Bone marrow (tissue), 2 donors: ENCODE measurements at places on chromosomes 3 and 15.
A peak's percentile ranks its signal among the peaks of the same experiment; 100 is the strongest.

DNA sequence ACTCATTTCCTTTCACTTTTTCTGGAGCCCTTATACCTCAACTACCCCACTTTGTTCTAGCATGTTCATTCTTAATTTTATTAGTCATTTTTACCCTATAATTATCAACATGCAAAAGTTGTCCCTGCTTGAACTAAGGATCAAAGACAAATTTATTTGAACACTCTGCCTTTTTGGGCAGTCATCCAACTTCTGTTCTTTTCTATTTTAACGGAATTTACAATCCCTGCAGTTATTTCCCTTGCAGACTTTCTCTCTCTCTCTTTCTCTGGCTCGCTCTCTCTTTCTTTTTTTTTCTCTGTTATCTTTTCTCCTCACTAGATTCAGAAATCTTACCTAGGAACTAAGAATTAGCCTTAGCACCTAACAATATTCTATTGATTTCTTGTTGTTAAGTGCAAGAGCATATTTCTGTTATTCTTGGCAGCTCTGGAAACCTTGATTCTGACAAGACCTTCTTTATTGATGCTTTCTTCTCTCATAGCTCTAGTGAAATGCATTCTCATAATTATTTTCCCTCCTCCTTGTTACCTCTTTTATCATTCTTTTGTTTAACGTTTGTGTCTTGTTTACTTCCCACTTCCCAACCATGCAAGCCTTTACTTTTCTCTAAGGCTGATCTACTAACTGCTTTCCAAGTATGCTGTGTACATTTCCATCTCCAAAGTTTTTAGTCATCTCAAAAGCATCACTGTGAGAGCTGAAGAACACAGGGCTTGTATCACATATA, 951.6 kb downstream of the DIPK2A start:
- no peak for DNase-seq

DNA sequence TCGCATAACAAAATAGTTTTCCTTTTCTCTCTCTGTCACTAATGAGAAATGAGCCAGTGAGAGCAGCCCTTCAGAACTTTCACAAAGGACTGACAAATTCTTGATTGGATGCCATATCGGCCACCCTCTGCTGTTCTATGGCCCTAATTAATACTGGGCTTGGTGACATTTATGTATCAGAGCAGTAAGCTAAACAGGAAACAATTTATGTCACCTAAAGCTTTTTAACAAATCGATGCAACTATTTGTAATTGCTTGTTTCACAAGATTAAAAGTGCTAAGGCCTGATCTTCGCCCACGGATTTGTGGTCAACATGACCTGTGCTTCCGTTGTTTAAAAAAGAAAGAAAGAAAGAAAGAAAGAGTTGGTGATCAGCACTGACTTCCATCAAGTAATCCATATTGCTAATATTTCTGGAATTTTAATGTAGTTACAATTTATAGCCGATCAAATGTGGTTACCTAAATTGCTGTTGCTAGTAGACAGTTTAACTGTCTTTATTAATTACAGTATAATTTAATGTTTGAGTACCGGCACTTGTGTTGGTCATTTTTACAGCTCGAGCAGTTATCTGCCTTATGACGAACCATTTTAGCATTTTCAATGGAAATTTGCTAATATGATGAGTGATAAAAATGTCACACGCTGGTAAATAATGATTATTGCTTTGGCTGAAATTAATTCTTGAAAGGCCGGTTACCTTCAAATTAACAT, 631.3 kb downstream of the FOXP1 start:
- no peak for DNase-seq

DNA sequence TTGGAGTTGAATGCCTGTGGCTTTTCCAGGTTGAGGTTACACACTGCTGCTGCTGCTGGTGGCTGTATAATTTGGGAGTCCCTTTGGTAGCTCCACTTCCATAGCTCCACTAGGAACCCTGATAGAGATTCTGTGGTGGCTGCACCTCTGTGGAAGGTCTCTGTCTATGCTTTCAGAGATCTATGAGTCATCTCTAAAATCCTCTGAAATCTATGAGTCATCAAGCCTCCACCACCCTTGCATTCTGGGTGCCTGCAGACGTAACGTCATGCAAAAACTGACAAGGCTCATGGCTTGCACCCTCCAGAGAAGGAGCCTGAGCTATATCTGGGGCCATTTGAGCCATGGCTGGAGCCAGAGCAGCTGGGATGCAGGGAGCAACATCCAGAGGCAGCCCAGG, 1037.0 kb upstream of the CFAP20DC start:
- no peak for DNase-seq

DNA sequence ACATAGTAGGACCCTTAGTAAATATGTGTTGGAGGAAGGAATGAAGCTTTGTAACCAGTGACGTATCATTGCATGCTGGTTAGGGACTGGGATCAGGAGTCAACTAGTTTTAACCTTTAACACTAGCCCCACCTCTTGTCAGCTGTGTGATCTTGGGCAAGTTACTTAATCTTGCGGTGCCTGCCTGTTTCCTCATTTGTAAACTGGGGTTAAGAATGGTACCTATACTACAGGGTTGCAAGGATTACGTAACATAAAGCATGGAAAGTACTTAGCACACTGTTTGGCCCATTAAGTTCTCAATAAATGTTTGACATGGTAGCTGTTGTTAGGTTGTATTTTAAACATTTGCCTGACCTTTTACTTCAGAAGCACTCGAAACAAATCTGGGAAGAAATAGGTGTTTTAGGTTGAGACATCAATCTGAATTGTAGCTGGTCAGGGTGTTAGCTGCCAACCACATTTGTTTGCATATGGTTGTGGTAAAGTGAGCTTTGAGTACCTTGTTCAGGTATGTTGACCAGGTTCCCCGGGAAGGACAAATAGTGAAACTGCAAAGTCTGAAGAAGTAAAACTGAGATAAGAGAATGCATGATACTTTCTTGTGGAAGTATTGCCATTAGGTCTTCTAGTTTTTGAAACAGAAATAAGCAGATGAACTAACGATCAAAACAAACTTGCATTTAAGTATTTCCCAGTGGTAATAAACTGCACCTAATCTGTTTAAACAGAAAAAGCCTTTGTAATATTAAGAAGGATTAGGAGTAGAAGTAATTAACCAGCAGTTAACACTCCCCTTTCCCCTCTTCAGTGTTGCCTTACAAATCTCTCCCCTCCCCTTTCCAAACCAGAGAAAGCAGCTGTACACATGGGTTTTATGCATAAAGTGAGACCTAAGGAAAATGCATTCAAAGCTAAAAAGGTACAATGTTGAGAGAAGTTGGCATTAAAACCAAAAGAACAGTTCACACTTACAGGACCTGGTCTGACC, 25.8 kb upstream of the SCAANT1 start:
- no peak for DNase-seq

DNA sequence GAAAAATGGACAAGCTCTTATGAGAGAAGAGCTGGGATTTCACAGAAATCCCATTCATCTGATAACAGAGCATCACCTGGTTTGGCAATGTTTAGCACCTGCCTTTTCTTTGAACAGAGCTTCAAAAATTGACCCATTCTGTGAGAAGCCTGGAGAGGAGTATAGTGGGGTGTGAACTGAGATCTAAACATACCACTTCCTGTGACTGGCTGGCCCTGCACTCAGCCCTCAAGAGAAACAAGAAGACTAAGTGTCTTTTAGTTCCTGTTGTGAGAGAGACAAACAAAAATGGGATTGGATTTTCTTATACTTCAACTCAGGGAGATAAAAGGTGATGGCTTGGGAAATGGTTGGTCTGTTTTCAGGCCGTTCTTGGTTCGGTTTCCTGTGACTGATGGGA, 1060.2 kb downstream of the ROBO1 start:
- no peak for DNase-seq

GRCh38 chr3:159165961-159166360, 364.1 kb downstream of the MFSD1 start:
- DNase-seq, result no peak

DNA sequence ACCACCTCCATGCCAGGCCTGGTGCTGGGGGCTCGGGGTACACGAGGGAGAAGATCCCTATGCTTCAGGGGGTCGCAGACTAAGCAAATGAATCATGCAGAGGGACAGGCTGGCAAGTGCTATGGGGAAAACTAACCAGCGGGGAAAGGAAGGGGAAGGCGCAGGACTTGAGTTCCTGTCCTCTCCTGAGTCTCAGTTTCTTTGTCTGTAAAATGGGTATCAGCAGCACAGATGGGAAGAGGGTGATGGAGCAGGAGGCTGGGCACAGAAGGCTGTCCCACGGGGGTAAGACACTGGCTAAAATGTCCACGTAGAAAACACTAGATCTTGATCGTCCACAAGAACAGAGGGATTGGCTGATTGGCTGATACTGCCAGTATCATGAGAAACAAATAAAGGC, 39.8 kb downstream of the RGMA start:
- no peak for DNase-seq

- DNase-seq, result no peak
These were observed 31.1 kb upstream of the NUDT16 start for GRCh38 chr3:131350506-131350905.

DNA sequence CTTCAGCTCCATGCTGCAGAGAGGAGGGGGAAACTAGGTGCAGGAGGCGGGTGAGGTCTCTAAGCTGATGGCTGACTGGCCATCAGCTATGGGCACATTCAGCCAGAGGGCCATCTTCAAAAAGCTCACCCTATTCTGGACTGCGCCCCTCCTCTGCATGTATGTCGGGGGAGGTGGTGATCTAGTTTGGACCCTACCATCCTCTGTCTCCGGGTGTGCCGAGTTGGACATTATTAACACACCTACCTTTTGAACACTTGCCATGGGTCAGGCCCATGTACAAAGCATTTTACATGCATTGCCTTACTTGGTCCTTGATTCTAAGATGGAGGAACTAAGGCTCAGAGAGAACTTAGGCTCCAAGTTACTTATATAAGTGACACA, 1.4 kb downstream of the NISCH start:
- DNase-seq, result no peak

GRCh38 chr3:8482960-8483665, 18.5 kb upstream of the LMCD1 start:
- no peak for DNase-seq

GRCh38 chr3:126927846-126928245, 55.1 kb upstream of the PLXNA1 start:
- no peak for DNase-seq

DNA sequence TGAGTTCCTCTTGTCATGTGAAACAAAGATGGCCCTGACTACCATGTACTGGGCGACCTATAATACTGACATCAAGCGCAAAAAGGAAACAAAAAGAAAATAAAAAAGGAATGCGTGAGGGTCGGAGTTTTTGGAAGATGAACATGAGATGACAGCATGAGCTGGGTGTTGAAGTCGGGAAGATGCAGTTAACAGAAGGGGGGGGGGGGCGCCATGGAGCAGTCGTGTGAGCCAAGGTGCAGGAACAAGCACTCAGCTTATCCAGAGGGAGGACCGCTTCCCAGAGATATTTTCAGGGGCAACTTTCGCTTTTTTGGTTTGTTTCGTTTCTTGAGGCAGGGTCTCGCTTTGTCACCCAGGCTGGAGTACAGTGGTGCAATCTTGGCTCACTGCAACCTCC, 110.2 kb downstream of the RORA start:
- no peak for DNase-seq

DNA sequence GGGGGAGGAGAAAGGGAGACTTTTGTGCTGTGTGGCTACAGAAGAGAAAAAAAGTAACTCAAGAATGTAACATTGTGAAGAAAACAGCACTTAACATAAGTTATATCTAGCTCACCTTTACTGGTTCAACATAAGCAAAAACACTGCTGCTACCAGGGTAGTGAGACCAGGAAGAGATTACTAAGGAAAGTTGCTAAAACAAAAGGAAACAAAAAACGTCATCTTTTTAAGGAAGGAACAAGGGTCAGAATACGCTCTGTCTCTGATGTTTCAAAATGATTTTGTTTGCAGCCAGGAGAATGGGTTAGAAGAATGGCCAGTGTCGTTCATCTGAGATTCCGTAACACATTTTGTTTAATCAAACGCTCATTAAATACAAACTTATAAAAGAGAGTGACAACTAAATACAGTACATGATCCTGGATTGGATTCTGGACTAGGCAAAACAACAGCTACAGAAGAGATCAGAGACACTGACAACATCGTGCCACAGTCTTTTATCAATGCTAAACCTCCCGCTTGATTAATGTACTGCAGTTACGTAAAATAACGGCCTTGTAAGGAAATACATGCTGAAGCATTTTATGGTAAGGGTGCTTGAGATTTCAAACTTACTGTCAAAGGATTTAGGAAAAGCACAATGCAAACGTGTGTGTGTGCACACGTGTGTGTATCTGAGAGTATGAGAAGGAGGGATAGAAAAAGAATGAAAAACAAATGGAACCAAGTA, 67.7 kb downstream of the FOXP1 start:
- DNase-seq, result peak; percentile 55

DNA sequence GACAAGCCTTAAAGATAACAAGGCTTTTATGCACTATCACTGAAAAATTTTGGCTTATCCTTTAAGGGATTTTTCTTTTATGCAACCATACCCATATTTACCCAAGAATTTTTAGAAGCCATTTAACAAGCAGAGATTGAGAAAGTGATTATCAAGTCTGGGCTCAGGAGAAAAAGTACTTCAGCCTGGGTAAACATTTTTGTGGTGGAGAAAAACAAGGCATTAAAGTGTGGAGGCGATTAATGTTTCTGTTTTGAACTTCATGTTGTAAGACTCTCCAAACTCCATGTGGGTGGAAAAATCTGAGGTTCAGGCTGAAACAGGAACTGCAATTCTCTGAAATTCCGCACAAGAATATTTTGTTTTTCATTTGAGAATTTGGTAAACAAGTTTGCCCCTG, 260.4 kb upstream of the KCNMB2 start:
- DNase-seq, result no peak

GRCh38 chr3:165797551-165797950, 39.7 kb downstream of the BCHE start:
- DNase-seq, result no peak

DNA sequence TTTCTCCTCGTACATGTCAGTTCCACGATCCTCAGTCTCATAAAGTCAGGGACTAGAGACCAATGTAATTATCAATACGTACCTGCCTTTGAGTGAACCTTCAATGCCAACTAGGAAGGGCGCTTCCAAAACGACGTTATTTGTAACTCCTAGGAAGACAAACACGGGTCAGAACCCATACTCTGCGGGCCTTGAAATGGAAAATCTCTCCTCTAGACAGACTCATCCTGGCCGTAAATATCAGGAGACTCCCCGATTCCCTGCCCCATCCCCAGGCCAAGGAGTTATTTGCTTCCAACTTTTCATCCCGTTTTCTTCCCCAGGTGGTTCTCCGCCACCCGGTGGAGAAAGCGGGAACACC, 578 bp downstream of the OIP5 start:
- DNase-seq, result no peak

DNA sequence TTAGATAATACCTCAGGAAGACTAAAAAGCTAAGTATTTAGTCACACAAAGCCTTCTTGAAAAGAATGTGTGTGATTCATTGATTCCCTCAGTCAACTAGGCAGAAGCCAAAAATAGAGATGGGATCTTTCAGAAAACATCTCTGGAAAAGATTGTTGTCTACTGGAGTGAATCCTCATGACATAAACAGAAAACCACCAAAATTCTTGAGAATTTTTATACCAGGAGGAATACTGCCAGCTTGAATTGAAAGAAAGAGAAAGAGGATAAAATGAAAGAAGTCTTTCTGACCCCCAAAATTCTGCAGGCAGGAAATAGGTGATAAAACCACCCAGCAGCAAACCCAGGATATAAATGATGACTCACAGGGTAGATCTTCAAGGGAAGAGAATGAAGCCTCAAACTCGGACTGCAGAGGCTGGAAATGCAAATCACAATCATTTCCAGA, 363.1 kb upstream of the PLSCR5 start:
- no peak for DNase-seq
